Keratinocyte (primary cell): ENCODE measurements at places on chromosomes 11 and 22.

DNA sequence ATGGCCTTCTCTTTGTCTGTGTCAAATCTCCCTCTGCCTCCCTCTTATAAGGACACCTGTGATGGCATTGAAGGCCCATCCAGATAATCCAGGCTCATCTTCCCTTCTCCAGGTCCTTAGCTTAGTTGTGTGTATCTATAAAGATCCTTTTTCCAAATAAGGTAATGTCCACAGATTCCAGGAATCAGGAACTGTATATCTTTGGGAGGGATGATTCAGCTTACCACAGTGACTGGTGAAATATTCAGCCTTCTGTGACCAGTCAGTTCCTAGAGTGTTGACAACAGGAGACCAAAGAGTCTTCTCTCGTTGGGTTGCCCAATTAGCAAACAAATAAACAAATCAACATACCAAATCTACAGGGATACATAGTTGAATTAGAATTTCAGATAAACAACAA lies 175.8 kb downstream of the MPPED1 start:
- DNase-seq = no peak

GRCh38 chr22:21941921-21942320 lies 10.7 kb downstream of the PPM1F start:
- no peak for DNase-seq

GRCh38 chr11:19553683-19554333 lies 158.8 kb upstream of the NAV2 start:
- DNase-seq = no peak

DNA sequence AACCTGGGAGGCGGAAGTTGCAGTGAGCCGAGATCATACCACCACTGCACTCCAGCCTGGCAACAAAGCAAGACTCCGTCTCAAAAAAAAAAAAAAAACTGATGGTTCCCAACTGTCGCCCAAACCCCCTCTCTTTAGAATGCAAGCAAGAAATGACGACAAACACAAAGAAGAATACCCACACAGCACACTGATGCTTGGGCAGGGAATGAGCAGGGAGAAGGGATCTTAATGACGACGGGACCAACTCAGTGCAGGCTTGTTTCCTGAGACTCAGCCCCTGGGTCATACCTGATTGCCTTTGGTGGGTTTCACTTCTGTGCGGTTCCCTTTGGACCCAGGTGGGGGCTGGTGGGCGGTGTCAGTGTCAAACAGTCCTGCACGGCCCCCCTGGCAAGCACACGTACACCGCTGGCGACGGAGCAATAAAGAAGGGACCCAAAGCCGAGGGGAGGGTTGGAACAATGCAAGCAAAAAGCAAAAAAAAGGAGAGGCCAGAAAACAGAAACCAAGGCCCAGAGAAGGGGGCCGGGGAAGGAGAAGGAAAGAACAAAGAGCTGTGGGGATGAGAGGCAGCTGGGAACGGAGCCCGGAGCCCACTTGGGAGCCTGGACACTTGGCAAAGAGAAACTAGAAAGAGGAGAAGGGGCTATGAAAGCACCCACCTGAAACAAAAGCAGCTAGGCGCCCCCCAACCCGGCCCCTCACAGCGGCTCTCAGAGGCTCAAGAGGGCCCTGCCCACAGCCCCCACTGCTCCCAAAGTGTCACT lies 99.6 kb downstream of the CELSR1 start:
- DNase-seq = no peak

- no peak for DNase-seq
Measured at GRCh38 chr11:75945446-75945845, 130.4 kb downstream of the UVRAG start.

GRCh38 chr11:117256573-117256972 lies 24.1 kb downstream of the RNF214 start:
- no peak for DNase-seq

DNA sequence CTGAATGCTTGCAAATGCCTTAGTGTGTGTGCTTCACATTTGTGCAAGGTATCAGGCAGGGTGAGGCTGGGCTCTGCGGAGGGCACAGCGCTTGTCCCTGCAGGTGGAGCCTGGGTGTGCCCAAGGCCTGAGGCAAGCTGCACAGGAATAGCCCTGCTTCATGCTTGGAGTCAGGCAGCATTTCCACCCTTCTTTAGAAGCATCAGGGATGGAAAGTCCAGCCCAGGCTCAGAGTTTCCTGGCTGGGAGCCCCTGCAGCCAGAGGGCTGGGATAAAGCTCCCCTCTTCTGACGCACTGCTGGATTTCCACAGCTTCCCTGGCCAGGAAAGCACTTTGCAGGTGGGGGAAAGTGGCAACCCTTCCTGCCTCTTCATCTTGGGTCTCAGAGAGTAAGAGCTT lies 63.4 kb downstream of the GALNT18 start:
- no peak for DNase-seq

DNA sequence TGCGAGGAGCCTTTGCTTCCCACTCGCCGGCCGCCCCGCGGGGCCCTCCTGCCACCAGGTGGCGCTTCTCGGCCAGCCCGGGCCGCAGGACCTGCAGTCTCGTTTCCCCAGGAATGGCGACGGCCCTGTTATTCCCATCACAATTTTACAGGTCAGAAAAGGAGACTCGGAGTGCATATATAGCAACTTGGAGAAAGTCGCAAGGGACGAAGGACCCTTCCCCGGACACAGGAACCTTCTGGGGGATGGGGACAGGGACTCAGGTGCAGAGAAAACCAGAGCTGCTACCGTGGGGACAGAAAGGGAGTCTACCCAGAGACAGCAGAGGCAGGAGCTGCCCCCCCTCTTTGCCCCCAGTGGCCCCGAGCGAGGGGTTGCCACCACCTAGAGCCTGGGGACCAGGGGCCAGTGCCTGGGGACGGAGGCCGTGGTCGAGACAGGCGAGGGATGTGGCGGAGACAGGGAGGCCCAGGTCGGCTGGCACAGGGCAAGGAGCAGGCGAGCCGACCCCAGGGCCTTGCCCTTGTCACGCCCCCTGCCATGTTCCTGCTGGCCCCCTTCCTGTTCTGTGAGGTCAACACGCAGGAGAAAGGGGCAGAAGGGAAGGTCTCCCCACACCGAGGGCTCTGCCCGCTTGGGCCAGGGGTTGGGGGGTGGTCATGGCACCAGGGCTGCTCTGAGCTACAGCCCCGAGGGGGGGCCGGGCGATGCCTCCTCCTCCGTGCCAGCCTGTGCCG lies 3.5 kb upstream of the KRTAP5-6 start:
- no peak for DNase-seq
